Cardiac muscle cell (in vitro differentiated cells and primary cell): ENCODE measurements at places on chromosomes 4 and X.

- no peak for DNase-seq
Measured at GRCh38 chr4:82398263-82398662, 24.5 kb upstream of the HNRNPD start.

DNA sequence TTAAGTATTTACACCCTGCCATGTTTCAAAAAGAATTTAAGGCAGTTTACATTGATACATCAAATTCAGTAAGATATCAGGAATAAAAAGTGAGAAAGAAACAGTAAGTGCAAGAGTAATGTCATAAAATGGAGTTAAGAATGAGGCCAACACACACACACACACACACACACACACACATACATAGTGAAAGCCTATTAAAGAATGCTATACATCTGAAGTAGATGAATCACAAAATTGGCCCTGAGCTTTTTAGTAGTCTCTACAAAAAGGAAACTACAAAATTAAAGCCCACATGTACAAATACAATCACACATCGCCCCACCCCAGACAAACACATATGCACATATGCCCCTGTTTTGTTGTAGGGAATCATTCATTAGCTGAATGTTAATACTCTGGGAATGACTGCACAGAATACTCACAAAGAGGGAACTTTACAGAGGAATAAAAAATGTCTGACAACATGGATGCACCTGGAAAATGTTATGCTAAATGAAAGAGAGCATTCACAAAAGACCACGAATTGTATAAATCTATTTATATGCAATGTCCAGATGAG, 428.8 kb downstream of the IL15 start:
- no peak for DNase-seq

GRCh38 chr4:31094474-31094873, 374.3 kb downstream of the PCDH7 start:
- no peak for DNase-seq

- DNase-seq = no peak
Measured at GRCh38 chrX:45667666-45668065, 467.0 kb upstream of the DIPK2B start.

DNA sequence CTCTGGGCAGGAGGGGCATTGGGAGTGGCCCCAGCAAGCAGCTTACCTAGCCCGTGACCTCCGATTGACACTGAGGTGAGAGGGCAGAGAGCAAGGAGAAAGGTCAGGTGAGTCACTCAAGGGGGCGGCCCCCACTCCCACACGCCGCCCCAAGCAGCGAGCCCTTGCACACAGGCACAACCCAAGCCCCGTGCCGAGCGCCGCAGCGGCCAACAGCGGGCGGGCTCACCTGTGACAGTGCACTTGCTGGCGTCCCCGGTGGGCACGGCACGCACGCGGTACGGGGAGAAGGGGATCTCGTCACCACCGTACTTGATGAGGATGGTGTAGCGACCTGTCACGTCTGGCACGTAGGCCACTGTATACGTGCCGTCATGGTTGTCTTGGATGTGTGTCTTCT, 17.2 kb downstream of the FLNA start:
- no peak for DNase-seq

DNA sequence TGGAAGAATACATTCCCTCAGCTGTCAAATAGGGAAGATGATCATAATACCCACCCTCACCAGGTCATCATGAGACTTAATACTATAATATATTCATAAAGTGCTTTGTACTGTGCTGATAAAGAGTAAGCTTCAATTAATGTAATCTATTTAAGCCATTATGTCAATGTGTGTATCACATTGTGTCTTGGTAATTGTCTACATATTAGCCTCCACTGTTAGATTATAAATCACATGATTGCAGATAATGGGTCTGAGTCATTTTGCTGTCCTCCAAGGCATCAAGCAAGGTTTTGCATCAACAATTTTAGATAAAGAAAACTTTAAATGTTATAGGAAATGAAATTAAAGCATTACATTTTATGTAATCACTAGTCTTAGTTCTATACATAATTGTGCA, 45.2 kb upstream of the CEP135 start:
- no peak for DNase-seq

- DNase-seq = no peak
Measured at GRCh38 chr4:172897046-172897445, 271.6 kb upstream of the GALNT7 start.

DNA sequence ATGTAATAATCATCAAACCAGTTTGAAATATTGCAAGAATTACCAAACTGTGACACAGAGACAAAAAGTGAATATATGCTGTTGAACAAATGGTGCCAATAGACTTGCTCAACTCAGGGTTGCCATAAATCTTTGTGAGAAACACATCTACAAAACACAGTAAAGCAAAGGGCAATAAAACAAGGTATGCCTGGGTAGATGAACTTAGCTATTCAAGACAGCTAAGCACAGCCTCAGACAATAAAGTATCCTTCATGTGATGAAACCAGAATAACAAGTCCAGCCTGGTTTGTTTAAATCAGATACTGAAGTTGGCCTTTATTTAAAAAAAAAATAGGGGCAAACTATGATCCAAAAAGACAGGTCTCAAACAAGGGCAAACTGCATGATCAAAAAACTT, 19.2 kb downstream of the LAMTOR3 start:
- DNase-seq = no peak

GRCh38 chr4:94519019-94519418, 67.3 kb downstream of the PDLIM5 start:
- no peak for DNase-seq

GRCh38 chr4:184450045-184450444, 24.3 kb downstream of the IRF2 start:
- DNase-seq = no peak

GRCh38 chr4:147017081-147017480, 71.4 kb upstream of the TTC29 start:
- DNase-seq = peak; percentile 24

- DNase-seq = no peak
Measured at GRCh38 chrX:39067866-39068265, 266.6 kb downstream of the MID1IP1 start.

DNA sequence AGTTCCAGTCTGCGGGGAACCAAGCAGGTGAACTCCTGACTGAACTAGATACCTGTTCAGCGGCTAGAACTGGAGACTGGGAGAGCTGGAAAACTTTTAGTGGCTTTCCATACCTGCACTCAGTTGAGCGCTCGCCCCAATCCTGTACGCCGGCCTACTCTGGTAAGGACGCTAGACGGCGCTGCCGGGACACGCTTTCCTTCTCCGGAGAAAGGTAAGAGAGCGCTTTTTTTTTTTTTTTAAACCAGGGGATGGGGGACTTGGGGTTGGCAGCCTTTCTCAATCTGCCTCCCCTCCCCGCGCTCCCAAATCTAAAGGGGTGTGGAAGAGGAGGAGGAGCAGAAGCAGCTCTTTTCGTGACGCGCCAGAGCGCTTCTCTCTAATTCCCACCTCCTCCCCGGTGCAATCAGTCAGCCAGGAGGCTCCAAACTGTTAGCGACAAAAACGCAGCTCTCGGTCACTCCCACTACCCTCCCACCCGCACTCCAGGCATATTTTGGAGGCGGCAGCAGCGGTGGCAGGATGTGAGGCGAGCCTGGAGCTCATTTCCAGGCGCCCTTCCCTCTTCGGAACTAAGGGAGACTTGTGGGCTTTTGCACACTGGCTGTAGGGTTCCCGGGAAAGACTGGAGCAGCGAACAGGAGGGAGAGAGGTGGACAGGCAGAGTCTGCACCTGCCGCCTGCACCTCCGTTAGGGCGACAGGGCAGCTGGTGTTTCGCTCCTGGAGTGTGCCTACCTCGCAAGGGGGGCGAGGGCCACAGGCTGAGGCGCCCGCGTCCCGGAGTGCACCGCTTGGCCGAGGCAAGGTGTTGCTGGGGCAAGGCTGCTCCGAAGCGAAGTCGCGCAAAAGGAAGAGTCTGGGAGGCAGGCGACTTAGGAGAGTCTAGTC, at the start of gene IL1RAPL2:
IL1RAPL2 (plus strand) TSS at position 409 of the 890 bp plus-strand sequence.
- peak; percentile 89 for DNase-seq

DNA sequence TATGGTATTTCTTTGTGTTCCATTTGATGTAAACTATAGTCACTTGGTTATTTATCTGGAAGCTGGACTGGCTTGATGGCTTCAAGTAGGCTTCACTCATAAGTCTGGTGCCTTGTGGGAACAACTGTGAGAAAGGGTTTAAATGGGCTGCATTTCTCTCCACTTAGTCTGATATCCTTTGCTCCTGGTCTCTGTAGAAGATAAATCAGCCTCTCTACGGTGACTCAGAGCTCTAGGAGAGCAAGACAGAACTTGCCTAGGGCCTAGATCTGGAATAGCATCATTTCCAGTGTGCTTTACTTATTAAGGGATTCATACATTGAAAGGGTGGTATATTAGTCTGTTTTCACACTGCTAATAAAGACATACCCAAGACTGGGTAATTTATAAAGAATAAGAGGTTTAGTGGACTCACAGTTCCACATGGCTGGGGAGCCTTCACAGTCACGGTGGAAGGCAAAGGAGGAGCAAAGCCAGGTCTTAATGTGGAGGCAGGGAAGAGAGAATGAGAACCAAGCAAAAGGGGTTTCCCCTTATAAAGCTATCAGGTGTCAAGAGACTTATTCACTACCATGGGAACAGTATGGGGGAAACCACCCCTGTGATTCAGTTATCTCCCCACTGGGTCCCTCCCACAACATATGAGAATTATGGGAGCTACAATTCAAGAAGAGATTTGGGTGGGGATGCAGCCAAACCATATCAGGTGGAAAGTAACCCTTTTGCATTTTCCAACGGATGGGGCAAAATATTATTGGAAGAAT, 1746.4 kb upstream of the PCDH7 start:
- DNase-seq = peak; percentile 2

- no peak for DNase-seq
Measured at GRCh38 chr4:171583790-171584189, 229.4 kb upstream of the GALNTL6 start.

DNA sequence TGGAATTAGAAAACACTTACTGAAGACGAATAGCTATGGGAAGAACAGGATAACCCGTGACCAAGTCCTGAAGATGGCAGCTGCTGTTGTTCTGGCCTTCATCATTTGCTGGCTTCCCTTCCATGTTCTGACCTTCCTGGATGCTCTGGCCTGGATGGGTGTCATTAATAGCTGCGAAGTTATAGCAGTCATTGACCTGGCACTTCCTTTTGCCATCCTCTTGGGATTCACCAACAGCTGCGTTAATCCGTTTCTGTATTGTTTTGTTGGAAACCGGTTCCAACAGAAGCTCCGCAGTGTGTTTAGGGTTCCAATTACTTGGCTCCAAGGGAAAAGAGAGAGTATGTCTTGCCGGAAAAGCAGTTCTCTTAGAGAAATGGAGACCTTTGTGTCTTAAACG, 2.4 kb downstream of the AGTR2 start:
- no peak for DNase-seq

- DNase-seq = no peak
Measured at GRCh38 chr4:6180841-6181631, 19.3 kb downstream of the JAKMIP1 start.

- no peak for DNase-seq
Measured at GRCh38 chrX:129793604-129794191, 13.9 kb downstream of the SASH3 start.

GRCh38 chr4:169399976-169400767, 129.4 kb upstream of the SH3RF1 start:
- no peak for DNase-seq

DNA sequence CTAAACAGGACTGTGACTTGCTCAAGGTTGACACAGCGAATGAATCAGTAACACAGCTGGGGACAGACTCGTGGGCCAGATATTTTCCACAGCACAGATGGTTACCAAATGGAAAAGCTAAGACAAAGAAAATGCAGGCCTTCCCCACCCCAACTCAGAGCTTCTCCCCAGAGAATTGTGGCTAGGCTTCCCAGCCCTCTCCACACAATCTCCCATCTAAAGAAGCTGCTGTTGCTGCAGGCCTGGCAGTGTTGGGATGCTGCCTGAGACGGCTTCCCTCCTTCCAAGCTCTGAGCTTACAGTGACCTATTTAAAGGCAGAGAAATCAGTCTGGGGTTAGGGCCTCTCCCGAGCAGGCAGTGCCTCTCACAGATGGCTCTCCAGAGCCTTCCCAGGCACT, 46.5 kb upstream of the PGRMC1 start:
- DNase-seq = peak; percentile 67

GRCh38 chrX:136055651-136056221, 70.5 kb downstream of the SLC9A6 start:
- DNase-seq = peak; percentile 78

- DNase-seq = no peak
Measured at GRCh38 chr4:25624616-25625015, 31.0 kb upstream of the SLC34A2 start.

- DNase-seq = no peak
Measured at GRCh38 chr4:11149612-11150259, 279.0 kb downstream of the HS3ST1 start.

- no peak for DNase-seq
Measured at GRCh38 chr4:71027611-71028010, 34.2 kb downstream of the DCK start.

DNA sequence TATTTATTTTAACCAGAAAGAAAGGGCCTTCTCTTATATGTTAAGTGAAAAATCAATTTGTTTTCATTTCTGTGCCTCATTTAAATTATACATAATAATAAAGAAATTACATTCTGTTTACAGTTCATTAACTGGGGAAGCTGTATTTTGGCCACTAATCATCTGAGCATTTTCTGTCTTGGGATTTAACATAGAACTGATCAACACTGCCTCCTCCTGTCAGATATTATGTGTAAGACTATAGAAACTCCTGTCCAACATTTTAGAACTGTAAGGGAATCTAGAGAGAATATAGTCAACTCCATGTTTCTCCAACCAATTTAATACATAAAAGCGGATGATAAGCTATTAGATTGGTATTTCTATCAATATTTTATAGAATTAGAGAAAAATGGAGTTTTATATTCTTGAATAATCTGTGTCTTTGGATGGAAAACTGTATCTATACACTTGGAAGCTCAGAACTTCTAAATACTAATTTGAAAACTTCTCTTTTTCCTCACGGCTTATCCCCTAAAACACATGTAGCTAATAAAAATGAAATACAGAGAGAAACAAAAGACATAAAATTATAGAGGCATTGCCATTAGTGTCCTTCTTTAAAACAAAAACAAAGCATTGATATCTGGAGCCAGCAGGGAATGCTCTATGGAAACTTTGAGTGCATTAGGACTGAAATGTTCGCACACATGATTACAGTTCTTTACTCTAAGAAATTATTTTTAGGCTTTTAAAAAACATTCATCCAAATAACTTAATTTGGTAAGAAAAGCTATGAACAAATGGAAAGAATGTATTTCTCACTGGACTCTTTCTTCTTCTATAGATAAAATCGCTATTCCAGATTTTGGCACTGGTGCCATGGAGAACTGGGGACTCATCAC, 33.1 kb downstream of the ENPEP start:
- peak; percentile 69 for DNase-seq

- peak; percentile 29 for DNase-seq
Measured at GRCh38 chr4:139815778-139816601, 150.4 kb downstream of the MGST2 start.
